Stimulated activated effector memory CD8-positive, alpha-beta T cell treated with anti-CD3 and anti-CD28 coated beads, Interleukin-12 subunit alpha, Interleukin-12 subunit beta, amount 100 ng/mL, for 72 hours (primary cell): ENCODE measurements at places on chromosomes 11 and 22.
A peak's percentile ranks its signal among the peaks of the same experiment; 100 is the strongest.

- DNase-seq: no peak
Observed at GRCh38 chr22:37219533-37219932, 7.3 kb upstream of the SSTR3 start.

DNA sequence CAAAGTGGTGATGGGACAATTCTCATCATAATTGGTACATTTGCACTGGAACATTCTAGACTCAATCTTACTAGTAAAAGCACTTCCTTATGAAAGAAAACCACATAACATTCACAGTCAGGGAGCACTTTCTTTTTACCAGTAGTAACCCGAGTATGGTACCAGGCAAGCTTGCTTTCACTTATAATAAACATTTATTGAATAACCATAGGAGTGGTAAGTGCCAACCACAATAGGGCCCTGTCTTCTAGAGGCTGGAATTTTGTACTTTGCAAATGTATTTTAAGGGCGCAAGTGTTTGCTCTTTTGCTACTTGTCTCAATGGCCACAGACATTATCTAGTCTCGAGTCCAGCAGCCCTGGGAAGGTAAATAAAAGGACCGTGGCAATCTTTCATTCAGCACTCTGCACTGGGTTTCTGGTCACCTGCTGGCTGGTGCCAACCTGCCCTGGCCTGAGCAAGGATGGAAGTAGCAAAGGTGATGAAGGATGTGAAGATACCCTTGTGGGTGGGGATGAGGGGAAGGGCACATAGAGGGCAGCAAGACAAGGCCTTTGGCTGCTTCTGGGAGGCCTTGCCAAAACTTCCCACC, 24.2 kb downstream of the C22orf31 start:
- no peak for DNase-seq

- DNase-seq: no peak
Observed at GRCh38 chr22:30315962-30316576, 10.7 kb downstream of the TBC1D10A start.

GRCh38 chr11:66689661-66690590, 12.2 kb upstream of the RBM4B start:
- no peak for DNase-seq

GRCh38 chr11:122784325-122784955, 53.9 kb upstream of the CRTAM start:
- no peak for DNase-seq

GRCh38 chr22:17265649-17266248, 46.5 kb upstream of the ADA2 start:
- DNase-seq: no peak

DNA sequence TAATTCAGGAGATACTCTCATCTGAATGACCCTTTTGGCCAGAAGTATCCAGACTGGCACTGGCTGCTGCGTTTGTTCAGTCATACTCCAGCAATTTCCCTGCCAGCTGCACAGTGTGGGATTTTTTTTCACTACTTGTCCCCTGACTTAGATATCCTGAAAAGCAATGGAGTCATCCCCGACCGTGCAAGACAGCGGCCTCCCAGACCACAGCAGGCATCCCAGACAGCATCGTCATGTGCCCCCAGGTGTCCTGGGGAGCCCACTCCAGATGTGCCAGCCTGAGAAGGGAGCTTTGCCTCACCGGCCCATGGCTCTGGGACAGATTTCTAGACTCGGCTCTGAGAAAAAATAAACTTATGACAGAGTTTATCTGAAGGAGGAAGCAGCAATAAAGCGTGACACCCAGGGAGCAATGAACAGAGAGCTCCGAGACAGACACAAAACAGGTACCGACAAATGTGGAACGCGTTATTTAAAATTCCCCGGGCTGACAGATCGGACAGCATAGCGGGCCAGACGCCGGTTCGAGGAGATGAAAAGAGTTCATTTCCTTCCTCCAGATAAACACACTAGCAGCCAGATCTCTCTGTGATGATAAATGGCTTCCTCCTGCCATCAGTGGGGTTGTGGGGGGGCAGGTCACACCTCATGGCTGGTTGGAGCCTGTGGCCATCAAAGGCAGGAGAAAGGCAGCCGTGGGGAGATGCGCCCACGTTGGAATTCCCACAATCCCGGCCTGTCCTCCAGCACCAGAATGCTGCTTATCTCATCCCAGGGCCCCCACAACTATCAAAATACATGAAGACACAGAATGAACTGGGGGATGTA, 106.4 kb upstream of the FGF3 start:
- DNase-seq: no peak

GRCh38 chr11:129458756-129459535, 83.3 kb downstream of the BARX2 start:
- no peak for DNase-seq

- no peak for DNase-seq
Observed at GRCh38 chr22:25970374-25970911, 198.8 kb upstream of the SEZ6L start.

GRCh38 chr11:68354148-68354872, 41.9 kb downstream of the LRP5 start:
- DNase-seq: no peak

- no peak for DNase-seq
Observed at GRCh38 chr11:65552388-65552951, 5.7 kb downstream of the LTBP3 start.

DNA sequence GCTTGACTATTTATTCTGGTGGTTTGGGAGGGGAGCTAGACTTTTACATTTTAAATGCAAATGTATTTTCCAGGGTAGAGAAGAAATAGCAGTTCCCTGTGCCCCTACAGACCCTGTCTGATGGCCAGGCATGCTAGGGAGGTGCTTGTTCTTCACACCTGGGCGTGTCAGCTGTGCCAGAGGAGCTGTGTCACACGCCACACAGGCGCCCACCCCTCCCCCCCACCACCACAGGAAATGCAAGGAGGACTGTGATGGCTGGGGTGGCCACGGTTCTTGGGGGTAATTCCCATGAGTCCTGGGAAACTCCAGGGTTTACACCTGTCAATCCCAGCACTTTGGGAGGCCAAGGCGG, 82.2 kb downstream of the FLI1 start:
- DNase-seq: no peak

- DNase-seq: no peak
Observed at GRCh38 chr11:95917193-95918036, 6.5 kb downstream of the MTMR2 start.

GRCh38 chr22:46792841-46793261, 30.4 kb downstream of the TBC1D22A start:
- DNase-seq: no peak

GRCh38 chr22:43747058-43747457, 65.0 kb downstream of the EFCAB6 start:
- no peak for DNase-seq

DNA sequence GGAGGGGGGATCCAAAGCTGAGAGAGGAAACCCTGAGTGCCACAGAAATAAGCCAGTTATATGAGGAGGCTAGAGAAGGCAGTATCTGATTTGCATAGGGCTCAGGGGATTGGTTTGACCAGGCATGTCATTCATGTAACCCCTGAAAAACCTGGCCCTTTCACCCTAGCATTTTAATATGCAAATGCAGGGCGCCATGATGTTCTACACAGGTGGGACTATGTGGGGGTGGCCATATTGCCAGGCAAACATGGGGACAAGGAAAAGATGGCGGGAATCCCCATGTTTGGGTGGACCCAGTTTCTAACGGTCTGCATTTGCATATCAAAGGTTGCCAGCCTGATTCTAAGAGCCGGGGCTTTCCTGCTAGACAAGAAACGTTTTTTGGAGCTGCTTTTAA, 27.2 kb downstream of the CSF2RB start:
- DNase-seq: no peak

- no peak for DNase-seq
Observed at GRCh38 chr22:22890085-22890484, 2.5 kb downstream of the IGLL5 start.

DNA sequence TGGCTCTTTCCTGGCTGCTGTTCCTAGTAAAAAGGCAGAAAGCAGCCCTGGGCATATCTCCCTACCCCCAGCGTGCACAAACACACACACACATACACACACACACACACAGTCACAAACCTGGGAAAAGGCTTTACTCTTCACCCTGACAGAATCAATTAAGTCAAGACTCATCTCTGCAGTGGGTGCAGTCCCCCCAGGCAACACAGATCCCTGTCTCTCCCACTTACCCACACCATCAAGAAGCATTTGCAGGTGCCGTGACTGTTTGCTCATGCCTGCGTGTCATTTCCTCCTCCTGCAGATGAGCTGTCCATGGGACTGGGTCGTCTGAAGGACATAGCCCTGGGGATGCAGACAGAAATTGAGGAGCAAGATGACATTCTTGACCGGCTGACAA, 28.6 kb downstream of the SNAP29 start:
- DNase-seq: no peak

- DNase-seq: no peak
Observed at GRCh38 chr11:79375818-79376550, 64.8 kb downstream of the TENM4 start.

- no peak for DNase-seq
Observed at GRCh38 chr11:83034673-83035014, 37.1 kb downstream of the RAB30 start.

- DNase-seq: no peak
Observed at GRCh38 chr11:57094181-57094935, 87.4 kb upstream of the LRRC55 start.

DNA sequence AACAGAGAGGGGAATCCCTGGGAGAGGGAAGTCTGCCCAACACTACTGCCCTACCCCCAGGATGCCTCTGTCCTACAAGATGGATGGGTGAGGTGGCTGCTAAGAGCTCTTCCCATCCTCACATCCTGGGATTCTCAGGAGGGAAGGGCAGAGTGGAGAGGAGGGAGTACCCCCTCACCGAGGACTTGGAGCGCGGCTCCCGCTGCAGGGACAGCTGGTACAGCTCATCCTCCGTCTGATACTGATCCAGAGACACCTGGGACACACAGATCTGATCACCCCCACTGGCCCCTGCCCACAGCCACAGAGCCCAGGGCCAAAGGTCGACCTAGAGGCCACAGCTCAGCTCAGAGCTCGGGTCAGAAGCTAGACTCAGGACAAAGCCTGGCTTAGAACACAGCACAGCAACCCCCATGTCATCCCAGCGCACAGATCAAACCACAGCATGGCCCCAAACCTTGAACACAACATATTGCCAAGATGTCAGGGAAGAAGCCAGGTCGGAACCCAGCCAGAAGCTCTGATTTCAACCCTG, 8.2 kb downstream of the RASGRP2 start:
- DNase-seq: no peak

GRCh38 chr11:64058494-64058893, 22.8 kb downstream of the FLRT1 start:
- DNase-seq: no peak

DNA sequence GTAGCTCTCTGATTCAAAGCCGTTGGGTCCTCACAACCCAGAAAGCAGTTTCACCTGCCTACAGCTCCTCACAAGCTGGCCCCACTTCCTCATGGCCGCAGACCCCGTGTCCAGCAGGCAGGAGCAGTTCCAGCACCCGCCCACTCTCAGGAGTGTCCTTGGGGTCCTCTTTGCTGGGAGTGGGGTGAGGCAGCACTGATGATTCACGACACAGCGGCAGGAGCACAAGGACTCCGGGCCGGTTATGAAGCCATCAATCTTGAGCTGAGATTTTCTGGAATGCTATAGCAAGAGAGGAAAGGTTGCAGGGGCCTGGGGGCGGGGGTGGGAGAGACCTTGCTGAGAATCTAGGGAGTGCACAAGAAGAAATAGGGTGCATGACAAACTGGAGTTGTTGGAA, 311.2 kb downstream of the NXPE2 start:
- no peak for DNase-seq

- DNase-seq: peak; percentile 76
Observed at GRCh38 chr22:46737976-46738646, at the start of gene CERK. CERK (minus strand) TSS chr22:46738252; CDS start chr22:46738148, 104 bp downstream.

DNA sequence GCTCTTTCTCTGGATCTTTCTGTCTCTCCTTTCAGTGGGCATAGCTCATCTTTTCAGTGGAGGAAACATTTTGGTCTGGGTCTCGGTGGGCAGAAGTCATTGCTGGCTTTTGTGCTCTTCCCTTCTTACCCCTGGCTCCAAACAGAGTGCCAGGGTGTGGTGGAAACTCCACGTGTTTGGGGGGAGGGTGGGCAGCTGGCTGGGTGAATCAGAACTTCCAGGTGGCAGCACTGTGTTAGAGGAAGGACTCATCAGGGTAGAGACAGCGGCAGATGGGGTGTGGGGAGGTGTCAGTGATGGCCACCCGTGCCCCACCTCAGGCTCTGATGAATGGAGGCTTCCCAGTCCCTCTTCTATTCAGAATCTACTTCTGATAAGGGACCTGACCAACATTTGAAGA, 114.0 kb downstream of the GRIK4 start:
- DNase-seq: no peak
